ENCODE measurements at places on chromosomes 12 and 14.
A peak's percentile ranks its signal among the peaks of the same experiment; 100 is the strongest.

GRCh38 chr12:110717037-110717436 is 25.7 kb downstream of the PPP1CC start:
- DNase-seq = no peak

GRCh38 chr14:23285530-23286019 is 357 bp downstream of the HOMEZ start:
- no peak for DNase-seq

- peak; percentile 84 for DNase-seq
Observed at GRCh38 chr12:3770891-3771290, 18.0 kb upstream of the CRACR2A start.

DNA sequence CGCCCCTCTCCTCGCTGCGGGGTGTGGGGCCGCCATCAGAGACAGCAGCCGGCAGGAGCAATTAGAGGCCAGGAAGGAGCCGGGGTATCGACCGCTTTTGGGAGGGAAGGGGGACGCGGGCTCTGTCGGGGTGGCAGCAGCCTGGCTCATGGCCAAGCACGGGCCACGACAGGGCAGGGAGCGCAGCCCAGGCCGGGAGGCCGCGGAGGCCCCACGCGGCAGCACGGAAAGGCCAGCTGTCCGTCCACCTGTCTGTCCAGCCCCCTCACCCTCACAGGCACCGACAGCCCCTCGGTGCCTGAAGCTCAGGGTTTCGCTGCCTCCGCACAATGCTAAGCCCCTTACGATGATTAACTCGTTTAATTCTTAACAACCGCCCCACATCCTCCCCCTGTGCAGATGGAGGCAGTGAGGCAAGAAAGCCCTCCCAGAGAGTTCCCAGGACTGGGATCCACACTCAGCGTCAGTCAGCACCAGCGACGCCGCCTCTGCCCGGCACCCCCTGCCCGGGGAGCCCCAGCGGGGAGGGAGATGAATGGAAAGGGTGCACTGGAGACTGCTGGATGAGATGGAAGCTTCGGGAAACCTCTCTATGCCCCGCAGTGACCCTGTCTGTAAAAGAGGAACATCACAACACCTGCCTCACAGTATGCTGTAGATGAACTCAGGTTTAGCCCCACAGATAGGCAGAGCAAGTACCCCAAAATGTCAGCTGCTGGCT is 23.7 kb downstream of the NCOR2 start:
- DNase-seq = peak; percentile 50

DNA sequence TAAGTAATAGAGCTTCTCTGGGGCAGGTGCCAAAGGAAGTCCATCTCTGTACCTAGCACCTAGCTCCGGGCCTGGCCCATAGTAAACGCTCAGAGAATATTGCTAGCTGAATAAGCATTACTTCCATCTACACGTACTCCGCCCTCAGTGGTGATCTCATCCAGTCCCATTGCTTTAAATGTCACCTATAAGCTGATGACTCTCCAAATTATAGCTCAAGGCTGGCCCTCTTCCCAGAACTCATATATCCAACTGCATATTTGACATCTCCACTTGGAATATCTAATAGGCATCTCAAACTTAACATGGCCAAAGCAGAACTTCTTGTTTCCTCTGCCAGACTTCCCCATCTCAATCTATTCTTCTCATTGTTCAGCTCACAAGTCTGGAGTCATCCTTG is 6.9 kb upstream of the DYNLL1 start:
- no peak for DNase-seq

DNA sequence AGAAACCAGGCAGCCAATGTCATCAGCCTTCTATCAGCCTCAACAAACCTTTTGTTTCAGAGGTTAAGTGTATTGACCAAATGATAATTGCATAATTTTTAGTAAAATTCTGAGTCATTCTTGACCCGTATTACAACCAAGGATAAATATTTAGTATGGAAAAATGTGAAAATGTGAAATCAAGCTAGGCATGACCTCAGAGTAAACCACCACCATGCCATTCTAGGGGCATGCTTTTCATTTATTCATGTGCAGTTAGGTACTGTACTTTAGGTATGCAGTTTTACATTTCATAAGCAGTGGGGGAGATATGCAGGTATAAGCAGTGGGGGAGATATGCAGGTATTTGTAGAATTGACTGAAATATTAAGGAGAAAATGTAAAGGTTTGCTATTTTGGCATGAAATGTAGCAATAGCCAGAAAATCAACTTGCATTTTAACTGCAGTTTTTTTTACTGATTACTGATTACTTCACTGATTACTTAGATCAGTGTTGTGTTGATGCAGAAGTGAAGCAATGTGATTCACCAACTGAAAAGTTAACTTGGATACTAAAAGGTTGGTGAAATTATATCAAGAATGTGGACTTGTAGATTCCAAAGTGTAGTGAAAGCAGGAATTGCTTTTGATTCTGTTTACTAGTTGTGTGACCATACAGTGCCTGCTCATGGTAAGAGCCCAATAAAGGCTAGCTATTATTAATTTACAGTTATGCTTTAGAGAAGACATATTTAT is 184.2 kb downstream of the ESR2 start:
- no peak for DNase-seq

GRCh38 chr14:80491650-80492049 is 280.3 kb upstream of the DIO2 start:
- peak; percentile 21 for DNase-seq

DNA sequence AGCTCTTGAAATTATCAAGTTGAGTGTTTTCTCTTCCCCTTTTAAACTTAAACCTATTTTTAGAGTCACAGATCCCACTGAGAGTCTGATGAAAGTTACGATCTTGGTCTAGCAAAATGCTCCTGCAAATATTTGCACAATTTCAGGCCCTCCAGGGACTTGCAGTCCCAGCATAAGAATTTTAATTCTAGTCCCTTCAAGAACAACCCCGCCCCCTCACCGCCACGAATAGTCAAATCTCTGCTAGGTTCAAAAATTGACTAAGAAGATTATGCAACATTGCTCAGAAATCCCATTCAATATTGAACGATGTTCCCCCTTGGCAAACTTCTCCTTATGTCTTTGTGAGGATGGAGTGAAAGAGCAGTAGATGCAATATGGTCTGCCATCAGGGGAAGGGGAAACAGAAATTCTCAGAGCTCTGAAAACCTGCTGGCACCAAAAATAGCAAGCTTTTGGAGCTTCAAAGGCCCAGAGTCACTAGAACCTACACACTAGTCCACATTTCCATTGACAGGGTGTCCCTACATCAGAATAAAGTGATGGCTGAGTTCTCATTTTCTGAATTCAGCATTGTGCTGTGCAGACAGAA is 127.5 kb upstream of the CCDC175 start:
- no peak for DNase-seq

DNA sequence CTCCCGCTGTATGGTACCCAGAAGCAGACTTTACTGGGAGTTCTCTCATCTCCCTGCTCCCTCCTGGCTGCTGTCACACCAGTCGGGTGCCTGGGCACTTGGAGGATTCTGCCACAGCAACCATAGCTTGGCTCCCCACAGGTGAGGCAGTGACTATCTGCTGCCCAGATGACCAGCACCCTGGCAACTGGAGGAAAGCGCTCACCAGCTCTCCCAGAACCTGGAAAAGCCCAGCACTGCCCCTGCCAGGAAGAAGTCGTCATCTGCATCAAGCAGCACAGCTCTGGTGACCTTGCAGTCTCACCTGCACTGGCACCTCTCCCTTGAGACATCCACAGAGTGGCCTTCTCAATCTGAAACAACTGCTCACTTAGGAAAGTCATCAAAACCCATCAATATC is 31.9 kb upstream of the TC2N start:
- DNase-seq = no peak

DNA sequence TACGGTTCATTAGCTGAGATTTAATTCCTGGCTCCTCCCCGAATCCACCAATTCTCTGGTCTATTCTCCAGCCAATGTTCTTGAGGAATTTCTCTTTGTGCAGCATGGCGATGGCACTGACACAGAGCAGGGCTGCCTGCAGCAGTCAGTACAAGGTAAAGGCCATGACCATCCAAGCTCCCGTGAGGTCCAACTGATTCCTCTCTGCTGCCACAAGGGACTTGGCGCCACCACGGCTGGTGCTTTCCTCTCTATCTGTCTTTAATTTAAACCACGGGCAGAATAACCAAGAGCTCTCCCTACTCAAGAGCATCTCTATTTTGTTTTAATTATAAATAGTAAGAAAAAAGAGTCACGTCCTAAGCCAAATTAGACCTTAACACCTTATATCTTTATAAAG is 12.1 kb downstream of the TMEM116 start:
- DNase-seq = no peak

DNA sequence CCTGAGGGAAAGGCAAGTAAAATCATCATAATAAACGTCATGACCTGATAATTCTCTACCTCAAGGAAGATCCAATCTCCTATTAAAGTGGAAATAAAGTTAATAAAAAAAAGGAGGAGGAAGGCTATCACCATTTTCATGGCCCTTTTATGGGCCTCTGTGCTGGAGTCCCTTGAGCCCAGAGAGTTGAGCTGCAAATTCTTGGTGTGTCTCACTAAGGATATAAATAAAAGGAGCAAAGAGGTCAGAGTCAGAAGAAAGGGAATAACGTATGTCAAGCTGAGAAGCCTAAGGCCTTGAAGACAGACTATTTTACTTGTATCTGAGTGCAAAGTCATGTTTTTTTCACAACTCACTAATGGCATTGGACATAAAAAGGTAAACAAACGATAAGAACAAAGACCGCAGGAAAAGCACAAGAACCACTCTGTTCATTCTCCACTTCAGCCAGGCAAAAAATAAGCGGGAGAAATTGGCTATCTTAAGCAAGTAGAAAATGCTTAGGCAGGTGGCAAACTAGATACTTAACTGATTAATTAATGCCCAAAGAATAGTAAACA is 12.0 kb upstream of the SMIM10L1 start:
- DNase-seq = no peak

GRCh38 chr12:69712826-69713225 is 13.7 kb upstream of the BEST3 start:
- no peak for DNase-seq

- DNase-seq = no peak
Observed at GRCh38 chr12:93981411-93981810, 167.0 kb upstream of the PLXNC1 start.

GRCh38 chr12:685388-685787 is 22.1 kb upstream of the NINJ2 start:
- peak; percentile 33 for DNase-seq

- no peak for DNase-seq
Observed at GRCh38 chr14:51328772-51329353, 88.8 kb downstream of the TMX1 start.
